Urinary bladder (tissue), 4 donors: ENCODE measurements at places on chromosomes 11 and 22. TPM values are rescaled to one million over a fixed set of nuclear protein-coding genes. Genes with fewer than 3 reads are reported as not detected.

GRCh38 chr22:36773935-36774334 is 2.0 kb downstream of the IFT27 start:
- no peak for DNase-seq

TRIM6 gene
- total RNA-seq: 5.5 TPM

SERPINH1 gene
- total RNA-seq: 489 TPM

PDGFD gene
- total RNA-seq: 26.0 TPM

MS4A4A gene
- total RNA-seq: 31.9 TPM
